ENCODE measurements at places on chromosomes 11 and 22.

DNA sequence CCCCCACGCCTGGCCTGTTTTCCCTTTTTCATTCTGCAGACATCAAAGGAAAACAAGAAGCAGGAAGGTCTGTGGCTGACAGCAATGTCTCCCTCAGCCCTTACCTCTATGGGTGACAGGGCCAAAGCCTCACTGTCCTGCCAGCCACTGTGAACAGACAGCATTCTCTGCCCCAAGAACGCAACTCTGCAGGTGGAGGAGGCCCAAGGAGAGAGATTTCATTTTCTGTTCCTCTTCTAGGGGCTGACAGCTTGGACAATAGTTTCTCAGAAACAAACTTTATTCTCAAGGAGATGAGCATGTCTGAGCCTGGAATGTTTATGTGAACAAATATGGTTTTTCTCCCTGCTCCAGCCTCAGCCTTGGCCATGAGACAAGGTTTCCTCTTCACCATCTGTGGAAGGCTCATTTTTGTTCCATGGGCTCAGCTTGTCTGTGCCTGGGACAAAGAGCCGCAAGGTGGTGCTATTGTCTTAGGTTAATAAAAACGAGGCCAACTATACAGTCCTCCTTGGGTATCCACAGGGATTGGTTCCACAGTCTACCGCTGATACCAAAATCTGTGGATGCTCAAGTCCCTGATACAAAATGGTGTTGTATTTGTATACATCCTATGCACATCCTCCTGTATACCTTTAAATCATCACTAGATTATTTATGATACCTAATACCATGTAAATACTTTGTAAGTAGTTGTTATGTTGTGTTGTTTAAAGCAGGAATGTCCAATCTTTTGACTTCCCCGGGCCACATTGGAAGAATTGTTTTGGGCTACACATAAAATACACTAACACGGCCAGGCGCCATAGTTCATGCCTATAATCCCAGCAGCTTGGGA, 5.8 kb downstream of the PIWIL3 start:
- DNase-seq: peak; percentile 18

- DNase-seq: no peak
These were observed 649.9 kb upstream of the LUZP2 start for GRCh38 chr11:23846902-23847422.

DNA sequence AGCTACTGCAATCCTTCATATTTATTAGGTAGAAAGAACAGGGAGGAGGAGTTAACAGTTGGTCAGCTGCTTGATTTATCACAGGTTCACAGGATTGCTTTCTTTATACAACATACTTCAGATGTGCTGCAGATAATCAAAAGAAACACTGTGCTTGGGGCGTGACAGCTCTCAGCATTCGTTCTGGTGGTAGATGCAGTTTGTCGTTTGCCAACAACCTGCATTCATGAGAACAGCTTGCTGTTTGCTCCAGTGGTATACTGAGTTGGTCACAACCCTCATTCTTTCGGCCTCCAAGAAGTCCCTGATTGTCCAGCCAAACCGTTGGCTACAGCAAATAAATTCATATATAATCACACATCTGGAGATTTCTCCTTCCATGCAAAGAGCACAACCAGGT, 120.5 kb downstream of the ZNF280B start:
- DNase-seq: no peak

DNA sequence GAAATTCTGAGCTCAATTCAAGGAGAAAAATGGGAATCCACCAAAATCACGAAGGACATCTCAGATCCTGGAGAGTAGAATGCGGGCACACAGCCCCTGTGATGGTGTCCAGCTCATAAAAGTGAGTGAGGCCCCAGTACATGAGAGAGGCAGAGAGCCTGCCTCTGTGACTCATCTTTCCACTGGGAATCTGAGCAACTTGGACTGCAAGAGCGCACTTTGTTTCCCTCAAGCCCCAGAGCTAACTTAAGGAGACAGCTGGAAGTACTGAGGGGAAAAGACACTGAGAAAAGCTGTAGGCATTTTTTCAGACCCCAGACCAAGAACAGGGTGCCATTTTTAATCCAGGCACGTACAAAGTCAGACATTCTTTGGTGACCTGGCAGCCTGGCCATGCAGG, 273.7 kb downstream of the C11orf87 start:
- no peak for DNase-seq

DNA sequence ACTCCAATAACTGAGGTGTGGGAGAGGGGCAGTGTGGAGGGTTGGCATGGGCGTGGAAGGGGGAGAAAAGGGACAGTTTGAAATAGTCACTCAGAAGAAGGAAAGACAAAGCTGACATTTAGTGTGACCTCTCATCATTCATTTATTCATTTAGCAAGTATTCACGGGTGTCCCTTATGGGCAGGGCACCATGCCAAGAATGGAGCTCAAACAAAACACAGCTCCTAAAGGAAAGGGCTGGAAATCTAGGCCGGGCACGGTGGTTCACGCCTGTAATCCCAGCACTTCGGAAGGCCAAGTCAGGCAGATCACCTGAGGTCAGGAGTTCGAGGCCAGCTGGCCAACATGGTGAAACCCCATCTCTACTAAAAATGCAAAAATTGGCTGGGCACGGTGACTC, 19.4 kb upstream of the DGKZ start:
- DNase-seq: no peak

- DNase-seq: no peak
These were observed 48.5 kb upstream of the TCF20 start for GRCh38 chr22:42318967-42319366.

Data from hematopoietic multipotent progenitor cell treated with erythropoietin and hydrocortisone succinate and interleukin-3 and kit ligand, for 15 days (in vitro differentiated cells).